ENCODE measurements at places on chromosomes 11 and 22. TPM values are rescaled to one million over a fixed set of nuclear protein-coding genes. Genes with fewer than 3 reads are reported as not detected.

Gene ANKK1
- total RNA-seq: not detected

Gene VPREB3
- total RNA-seq: not detected

Gene AHNAK
- 110 TPM for total RNA-seq

Gene OR2AT4
- total RNA-seq: not detected

Gene CFAP300
- total RNA-seq: 1.3 TPM

Gene PHOX2A
- total RNA-seq: not detected

Gene C11orf87
- not detected for total RNA-seq

Gene SMTN
- 26.0 TPM for total RNA-seq

Gene IRAG1
- total RNA-seq: not detected

Gene BATF2
- not detected for total RNA-seq

Gene SPON1
- total RNA-seq: not detected
